GM19239 (cell line): ENCODE measurements at places on chromosomes 1 and 21.
A peak's percentile ranks its signal among the peaks of the same experiment; 100 is the strongest.

DNA sequence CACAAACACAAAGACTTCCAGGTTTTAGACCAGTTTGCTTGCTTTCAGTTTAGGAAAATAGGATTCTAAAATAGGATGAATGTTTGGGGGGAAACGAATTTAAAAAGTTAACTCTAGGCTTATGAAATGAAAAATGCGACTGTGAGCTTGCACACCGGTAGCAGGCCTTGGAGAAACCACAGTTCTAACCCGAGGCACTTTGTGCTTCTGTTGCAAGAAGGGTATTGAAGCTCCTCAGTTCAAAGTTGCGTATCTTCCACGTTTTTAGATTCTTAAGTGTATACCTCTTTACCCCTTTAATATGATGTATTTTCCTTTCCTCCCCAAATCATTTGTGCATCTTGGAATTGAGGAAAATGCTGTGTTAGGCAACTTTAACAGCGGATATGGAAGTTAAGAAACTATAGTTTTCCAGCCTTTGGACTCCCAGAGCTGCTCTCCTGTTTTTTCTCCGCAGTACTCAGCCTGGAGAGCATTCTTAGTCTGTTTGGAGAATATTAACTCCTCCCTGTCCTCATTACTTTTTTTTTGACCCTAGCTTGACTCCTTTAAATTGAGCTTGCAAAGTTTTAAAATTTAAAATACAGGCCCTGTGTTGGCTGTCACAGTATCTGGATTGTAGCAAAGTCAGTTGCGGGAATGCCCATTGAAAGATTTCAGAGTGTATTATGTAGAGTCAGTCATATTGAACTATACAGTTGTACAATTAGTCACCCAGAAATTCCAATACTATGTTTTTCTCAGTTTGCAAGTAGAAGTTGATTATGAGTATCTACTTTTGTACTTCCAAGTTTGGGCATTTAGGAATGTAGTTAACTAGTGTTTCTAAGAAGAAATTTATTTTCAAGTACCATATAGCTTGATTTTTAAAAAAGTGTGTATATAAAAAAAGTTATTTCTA, 2.6 kb downstream of the MRPS6 start:
- no peak for DNase-seq

DNA sequence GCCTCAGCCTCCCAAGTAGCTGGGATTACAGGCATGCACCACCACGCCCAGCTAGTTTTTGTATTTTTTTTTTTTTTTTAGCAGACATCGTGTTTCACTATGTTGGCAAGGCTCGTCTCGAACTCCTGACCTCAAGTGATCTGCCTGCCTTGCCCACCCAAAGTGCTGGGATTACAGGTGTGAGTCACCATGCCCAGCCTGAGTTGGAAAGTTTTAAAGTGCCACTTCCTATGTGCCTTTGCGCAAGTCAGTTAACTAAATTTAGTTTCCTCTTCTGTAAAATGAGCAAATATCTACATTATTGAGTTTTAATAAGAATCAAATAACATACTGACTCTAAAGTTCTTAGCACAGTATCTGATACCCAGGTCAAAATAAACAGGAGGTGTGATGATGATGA, 12.4 kb downstream of the SLC19A2 start:
- DNase-seq: no peak

- DNase-seq: no peak
Measured at GRCh38 chr1:24639881-24640280, 3.2 kb upstream of the SRRM1 start.

- DNase-seq: no peak
Measured at GRCh38 chr1:62989497-62989896, 205.6 kb downstream of the ATG4C start.

GRCh38 chr1:56468518-56468917, 110.8 kb downstream of the PLPP3 start:
- no peak for DNase-seq

DNA sequence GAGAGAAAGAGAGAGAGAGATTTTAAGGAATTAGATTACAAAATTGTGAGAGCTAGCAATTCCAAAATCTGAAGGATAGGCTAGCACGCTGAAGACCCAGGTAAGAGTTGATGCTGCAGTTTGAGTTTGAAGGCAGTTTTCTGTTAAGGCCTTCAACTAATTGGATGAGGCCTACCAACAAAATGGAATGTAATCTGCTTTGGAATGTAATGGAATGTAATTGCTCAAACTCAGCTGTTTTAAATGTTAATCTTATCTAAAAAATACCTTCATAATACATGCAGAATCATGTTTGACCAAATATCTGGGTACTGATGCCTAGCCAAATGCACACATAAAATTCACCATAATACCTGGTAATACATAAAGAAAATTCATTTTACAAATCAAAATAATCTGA, 976.1 kb downstream of the LTN1 start:
- no peak for DNase-seq

DNA sequence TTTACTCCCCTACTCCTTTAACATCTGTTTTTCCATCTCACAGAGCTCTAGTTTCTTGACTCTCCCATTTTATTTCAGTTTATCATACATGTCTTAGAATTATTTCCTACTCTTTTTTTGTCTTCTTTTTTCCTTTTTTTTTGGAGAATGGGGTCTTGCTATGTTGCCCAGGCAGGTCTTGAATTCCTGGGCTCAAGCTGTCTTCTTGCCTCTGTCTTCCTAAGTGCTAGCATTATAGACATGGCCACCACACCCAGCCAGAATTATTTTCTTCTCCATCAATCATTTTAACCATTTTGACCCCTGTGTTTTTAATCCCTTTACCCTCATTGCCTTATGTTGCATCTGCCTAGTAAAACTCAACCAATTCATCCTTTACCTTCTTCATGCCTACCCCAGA, 123.2 kb upstream of the KIAA1614 start:
- no peak for DNase-seq

GRCh38 chr1:19361611-19362147, 49.6 kb downstream of the SLC66A1 start:
- no peak for DNase-seq

GRCh38 chr1:232046451-232047306, 420.1 kb downstream of the DISC1 start:
- DNase-seq: no peak

- DNase-seq: peak; percentile 44
Measured at GRCh38 chr1:108692724-108693655, 880 bp downstream of the PRPF38B start.

DNA sequence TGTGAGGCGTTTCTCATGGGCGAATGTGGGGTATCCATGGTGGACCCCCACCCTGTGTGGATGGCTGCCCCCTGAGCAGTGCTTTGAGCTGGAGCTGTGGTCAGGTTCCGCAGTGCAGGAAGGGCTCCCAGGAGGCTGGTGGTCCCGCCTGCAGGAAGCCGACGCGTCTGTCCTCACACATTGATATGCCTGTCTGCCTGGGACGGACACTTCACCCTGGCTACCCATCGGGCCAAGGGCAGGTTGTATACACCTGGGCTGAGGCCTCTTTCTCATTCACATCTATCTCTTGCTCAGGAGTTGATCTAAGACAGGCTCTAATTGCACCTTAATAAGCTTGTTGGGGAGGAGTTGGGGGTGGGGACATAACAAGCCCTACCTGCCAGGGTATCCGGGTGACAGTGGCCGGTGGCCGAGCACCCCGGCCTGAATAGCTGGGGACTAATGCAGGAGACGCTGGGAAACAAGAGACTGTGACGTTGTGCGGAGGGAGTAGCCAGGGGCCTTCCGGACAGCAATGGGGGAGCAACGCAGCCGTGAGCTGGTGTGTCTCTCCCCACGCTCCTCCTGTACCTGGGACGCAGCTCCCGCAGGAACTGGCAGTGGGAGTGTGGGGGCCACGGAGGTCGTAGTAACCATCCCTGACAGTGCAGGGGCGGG, 21.7 kb downstream of the PDXK start:
- DNase-seq: no peak

DNA sequence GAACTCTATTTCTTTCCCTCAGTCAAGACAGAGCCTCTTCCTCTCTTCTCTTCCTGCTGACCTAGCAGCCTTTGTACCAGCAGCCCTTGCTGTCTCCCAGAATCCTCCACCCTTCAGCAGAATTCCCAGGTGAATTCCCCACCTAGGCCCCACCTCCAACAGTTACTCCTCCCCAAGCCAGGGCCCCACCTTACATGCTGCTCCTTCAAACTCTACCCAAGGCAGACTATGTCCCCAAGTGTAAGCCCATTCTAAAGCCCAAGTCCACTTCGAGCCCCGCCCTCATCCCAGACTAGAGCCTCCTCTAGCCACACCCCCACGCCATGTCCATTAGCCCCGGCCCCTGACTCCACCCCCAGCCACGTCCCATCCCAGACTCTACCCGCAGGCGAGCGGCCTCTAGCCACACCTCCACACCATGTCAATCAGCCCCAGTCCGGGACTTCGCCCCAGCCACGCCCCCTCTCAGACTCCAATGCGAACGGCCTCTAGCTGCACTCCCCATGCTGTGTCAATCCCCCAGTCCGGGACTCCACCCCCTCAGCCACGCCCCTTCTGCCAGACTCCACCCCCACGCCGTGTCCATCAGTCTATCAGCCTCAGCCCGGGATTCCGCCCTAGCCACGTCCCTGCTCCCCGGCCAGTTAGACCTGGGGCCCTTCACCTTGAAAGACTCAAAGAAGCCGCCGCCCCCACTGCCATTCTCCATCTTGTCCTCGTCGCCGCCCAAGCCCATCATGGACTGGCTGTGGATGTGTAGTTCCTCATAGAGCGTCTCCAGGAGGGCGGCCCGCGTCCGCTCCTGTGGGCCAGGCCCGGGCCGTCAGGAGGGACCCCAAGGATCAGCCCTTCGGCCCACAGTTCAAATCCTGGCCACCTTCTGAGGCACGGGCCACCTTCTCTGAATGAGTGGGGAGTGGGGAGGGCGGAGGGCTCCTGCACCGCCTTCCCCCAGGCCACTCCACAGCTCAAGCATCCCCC, 61.3 kb downstream of the RAP1GAP start:
- peak; percentile 88 for DNase-seq

DNA sequence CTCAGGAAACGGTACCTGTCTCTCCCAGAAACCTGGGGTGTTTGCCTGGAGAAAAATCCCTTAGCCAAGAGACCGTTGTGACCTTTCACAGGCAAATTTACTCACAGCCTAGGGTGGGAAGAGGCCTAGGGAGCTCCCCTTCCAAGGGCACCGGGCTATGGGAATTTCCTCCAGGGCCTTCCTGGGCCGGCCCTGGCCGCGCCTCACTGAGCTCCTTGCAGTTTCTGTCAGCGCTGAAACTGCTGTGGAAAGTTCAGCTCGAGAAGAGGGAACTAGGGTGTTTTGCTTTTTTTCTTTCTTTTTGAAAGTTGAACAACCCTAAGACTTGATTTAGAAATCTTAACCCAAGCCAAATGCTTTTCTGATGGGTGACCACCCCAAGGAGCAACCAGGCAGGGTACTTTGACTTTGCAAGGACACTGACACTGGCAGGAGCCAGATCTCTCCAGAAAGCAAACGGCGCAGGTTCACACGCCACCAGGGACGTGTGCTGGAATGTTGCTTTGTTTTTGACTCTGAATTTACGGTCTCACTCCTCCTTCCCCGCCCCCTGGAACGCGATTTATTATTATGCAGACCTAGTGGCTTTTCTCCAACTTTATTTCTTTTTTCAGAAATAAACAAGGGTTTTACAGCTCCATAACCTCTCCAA, 229.6 kb upstream of the JUN start:
- no peak for DNase-seq

DNA sequence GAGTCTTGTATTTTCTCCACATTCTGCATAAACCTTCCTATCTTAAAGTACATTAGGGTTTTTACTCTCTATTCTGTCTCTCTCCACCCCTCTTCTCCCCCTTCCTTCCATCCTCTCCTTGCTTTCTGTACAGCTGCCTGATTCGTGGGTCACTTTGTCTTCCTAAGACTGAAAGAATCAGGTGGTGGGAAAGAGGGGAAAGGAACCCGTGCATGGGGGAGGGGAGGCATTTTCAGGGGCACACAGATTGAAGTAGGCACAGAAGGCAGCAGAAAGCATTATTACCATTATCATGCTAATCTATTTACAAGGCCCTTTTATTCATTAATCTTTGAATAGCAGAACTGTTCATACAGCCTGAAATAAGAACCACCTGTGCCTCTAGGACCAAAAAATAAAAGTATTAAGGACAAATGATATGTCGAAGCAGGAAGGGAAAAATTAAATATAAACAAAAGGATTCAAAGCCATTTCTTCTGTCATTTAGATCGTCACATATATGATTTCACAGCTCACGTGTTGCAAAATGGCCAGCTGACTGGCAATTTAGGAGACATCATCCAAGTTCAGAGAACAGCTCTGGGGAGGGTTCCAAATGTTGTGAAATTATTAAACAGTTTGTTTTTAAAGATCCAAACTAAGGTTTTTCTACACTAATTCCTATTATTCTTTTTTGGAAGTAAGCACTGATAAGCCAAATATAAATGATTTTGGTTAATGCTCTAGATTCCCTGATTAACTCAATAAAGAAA, 154.6 kb downstream of the PBX1 start:
- DNase-seq: no peak

GRCh38 chr1:97758541-97759057, 162.2 kb downstream of the DPYD start:
- DNase-seq: no peak

- DNase-seq: no peak
Measured at GRCh38 chr1:36067871-36068270, 16.0 kb upstream of the TEKT2 start.

DNA sequence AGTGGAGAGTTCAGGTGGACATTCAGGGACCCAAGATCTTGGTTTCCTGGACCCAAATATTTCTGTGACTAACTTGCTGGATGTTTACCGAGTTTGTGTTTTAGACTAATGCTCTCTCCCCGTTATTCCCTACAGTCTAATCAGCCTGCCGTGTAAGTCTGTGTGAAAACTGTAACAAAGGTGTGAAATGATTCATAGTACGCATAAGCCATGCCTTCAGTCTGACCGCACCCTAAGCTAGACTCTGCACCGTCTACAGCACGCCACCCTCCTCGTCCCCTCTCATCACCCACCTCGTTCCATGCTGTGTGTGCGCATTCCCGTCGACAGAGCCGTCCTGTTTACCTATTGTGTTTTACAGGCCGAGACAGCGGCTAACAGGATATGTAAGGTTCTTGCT, 50.5 kb downstream of the ACTN2 start:
- DNase-seq: no peak

GRCh38 chr1:166974647-166975345, 544 bp downstream of the ILDR2 start:
- no peak for DNase-seq

DNA sequence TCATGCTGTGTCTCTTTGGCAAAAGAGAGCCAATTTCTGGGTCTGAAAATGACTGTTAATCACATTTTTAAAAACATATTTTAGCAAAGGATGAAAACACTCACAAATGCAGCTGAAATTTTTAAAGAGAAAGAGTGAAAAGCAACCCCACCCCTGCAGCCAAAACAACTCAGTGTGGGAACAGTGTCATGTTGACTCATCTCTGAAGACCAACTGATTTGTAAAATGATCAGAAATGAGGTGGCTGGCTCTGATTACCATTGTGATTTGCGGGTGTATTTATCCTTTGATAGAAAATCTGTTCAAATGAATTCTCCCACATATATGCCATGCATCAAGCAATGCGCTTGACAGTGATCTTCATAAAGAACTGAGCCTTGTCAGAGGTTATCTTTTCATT, 287.0 kb upstream of the ESRRG start:
- no peak for DNase-seq
